ENCODE measurements at places on chromosomes 6 and 20.

DNA sequence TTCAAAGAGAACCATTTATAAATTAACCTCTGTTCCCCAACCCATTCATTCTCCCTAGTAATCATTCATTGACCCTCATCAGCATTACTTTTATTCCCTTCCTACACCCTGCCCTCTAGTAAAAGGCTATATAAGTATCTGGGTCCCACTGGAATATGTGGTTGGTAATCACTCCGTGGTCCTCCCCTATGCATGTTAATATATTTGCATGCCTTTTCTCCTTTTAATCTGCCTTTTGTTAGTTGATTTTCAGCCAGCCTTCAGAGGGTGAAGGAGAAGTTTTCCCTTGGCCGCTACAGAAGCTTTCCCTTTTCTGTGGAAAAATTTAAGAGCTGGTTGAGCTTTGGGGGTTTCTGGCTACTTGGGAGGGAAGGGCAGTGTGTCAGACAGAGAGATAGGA, 585.6 kb downstream of the UTRN start:
- DNase-seq = no peak

DNA sequence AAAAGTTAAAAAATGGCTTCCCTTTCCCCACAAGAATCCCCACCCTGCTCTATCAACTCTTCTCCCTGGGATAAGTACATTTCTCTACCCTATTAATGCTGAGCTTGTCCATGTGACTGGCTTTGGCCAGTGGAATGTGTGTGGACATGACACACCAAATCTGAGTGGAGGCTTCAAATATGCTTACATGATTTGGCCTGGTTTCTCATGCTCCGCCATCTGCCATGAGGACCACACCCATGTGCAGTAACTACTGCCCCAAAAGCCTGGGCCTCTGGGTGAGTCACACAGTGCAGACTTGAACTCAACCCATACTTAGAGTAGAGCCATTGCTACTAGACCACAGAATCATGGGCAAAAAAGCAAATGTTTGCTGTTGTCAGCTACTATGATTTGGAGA, 65.4 kb downstream of the PRND start:
- DNase-seq = no peak

- DNase-seq = no peak
Observed at GRCh38 chr6:108946695-108947094, 98.5 kb downstream of the ARMC2 start.

DNA sequence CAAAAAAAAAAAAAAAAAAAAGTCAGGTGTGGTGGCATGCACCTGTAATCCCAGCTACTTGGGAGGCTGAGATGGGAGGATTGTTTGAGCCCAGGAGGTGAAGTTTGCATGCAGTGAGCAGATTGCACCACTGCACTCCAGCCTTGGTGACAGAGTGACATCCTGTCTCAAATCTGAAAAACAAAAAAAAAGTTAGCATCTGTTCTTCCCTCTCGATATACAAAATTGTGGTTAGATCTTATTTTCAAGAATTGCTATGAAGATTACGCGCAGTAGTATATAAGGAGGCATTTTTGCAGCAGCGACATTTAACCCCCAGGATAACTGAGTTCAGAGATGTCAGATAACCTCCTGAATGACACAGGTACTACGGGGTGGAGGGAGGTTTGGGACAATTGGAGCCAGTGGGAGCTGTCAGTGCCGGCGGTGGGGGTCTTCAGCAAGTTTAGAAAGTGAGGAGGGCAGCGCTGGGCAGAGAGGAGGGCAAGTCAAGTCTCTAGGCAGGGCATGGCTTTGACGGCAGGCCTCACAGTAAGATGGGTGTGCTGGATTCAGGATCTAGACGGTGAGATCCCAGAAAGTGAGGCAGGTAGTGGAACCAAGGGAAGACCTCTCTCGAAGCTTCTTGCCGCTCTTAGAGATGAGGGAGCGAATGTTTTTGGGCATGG, 26.2 kb upstream of the MRPS18A start:
- DNase-seq = no peak

GRCh38 chr6:19712012-19712688, 125.0 kb upstream of the ID4 start:
- no peak for DNase-seq

- DNase-seq = no peak
Observed at GRCh38 chr6:82958551-82958950, 107.1 kb downstream of the UBE3D start.

GRCh38 chr20:58127701-58128111, 100.7 kb downstream of the ANKRD60 start:
- DNase-seq = no peak

- no peak for DNase-seq
Observed at GRCh38 chr6:165831812-165832510, 168.9 kb upstream of the PDE10A start.

DNA sequence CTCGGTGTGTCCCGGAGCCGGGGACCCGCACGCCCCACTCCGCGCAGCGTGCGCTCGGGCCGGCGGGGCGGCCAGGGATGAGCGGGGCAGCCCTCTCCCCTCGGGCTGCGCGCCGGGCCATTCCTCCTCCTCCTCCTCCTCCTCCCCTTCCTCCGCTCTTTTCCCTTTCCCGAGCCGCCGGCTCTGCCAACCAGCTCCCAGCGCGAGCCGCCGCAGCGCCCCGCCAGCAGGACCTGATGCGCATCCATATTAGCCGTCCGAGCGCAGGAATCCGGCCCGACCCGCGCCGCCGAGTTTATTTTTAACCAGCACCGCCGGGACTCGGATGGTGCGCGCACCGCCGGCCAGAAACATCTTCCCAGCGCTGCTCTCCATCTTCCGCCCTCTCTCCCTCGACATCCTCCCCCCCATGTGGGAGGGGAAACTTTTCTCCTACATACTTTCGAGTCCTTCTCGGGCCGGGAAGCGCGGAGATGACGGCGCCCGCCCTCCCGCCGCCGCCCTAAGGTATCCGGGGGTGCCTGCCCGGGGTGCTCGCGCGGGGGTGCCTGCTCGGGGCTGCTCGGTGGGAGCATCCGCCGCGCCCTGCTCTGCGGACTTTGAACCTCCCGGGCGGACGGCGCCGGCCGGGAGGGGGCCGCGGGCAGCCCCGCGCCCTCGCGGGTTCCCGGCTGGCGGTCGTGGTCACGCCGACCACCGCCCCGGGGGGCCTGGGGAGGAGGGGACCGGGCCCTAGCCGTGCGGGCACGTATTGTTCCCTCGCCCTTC, 619 bp downstream of the RREB1 start:
- peak; percentile 42 for DNase-seq

- no peak for DNase-seq
Observed at GRCh38 chr6:143549949-143550268, 38.4 kb upstream of the FUCA2 start.

GRCh38 chr6:15505463-15505918, 157.3 kb downstream of the DTNBP1 start:
- DNase-seq = no peak

- DNase-seq = no peak
Observed at GRCh38 chr6:73774311-73774774, 78.3 kb downstream of the CD109 start.

GRCh38 chr6:129242546-129242945, 359.6 kb downstream of the LAMA2 start:
- DNase-seq = no peak

GRCh38 chr6:25641940-25642666, 9.9 kb upstream of the SCGN start:
- DNase-seq = no peak

Measured in naive thymus-derived CD8-positive, alpha-beta T cell (primary cell).